ENCODE measurements at places on chromosomes 12 and 14. TPM values are rescaled to one million over a fixed set of nuclear protein-coding genes. Genes with fewer than 3 reads are reported as not detected.

DNA sequence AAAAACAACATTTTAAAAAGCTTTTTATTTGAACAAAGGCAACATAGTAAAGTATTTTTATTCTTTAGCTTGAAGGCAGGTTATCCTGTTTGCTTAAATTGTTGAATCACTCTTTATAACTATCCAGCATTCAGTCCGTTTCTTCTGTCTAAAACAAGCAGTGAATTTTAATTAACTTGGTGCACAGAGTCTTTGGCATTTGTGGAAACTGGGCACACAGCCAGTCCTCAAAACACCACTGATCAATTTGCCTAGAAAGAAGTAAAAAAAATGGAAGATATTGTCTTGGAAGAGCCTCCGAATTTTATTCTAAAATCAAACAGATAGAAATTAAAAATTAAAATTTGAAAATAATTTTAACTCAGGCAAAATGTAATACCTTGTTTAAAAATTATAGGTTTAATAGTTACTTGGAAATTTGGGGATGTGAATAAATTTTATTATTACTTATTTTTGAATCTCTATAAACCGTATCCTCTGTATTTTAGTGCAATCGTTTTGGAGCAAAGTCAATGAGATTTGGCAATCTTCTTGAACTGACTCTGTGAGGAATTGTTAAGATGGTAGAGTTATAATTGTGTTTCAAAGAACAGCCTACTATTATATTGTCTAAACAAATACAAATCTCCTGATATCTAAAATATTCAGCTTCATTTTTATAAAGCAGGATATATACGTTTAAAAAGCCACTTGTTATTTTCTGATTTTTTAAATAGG is 927.0 kb downstream of the SLC16A7 start:
- no peak for DNase-seq

DNA sequence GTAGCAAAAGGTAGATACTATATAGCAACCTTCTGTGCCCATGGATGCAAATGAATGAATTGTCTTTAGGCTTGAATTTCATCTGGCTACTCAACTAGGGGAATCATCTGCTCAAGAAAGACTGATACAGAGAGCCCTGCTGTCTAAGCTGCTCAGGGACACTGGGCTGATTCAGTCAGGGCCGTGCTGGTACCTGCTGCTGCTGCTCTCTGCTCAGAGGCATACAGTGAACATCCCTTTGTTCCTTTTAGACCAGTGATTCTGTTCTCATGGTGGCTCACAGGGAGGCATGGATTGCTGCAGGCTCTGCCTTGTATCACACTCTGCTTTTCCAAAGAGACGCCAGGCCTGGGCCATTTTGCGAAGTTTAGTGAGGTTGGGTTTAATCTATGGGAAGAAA is 14.1 kb downstream of the EIF2B2 start:
- DNase-seq = no peak

The KLHL28 gene
- total RNA-seq = 17.6 TPM

The CELA1 gene
- total RNA-seq = not detected

The CPM gene
- 36.4 TPM for total RNA-seq

DNA sequence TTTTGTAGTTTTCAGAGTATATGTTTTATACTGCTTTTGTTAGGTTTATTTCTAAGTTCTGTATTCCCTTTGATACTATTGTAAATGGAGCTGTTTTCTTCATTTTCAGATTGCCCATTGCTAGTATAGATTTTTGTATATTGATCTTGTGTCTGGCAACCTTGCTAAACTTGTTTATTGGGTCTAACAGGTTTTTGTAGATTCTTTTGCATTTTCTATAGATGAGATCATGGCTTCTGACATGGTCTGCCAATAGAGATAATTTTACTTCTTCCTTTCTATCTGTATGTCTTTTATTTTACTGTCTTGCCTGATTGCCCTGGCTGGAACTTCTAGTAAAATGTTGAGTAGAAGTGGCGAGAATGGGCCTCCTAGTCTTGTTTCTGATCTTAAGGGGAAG is 40.3 kb downstream of the ANKRD9 start:
- DNase-seq = no peak

- no peak for DNase-seq
These were observed 36.5 kb upstream of the SSTR1 start for GRCh38 chr14:38171197-38171596.

GRCh38 chr14:37844614-37845013 is 249.2 kb downstream of the TTC6 start:
- no peak for DNase-seq

The JPH4 gene
- not detected for total RNA-seq

- DNase-seq = no peak
These were observed 183.6 kb upstream of the GRIP1 start for GRCh38 chr12:66862356-66862985.

Measured in transverse colon (tissue), 4 donors.